ENCODE measurements at places on chromosomes 4 and X. TPM values are rescaled to one million over a fixed set of nuclear protein-coding genes. Genes with fewer than 3 reads are reported as not detected.

Gene STK32B
- 1.0 TPM for total RNA-seq

Gene TRIM75
- not detected for total RNA-seq

Gene TLR10
- not detected for total RNA-seq

Gene MOB1B
- total RNA-seq = 29.5 TPM

Gene ENAM
- total RNA-seq = not detected

Gene SLC16A2
- 17.1 TPM for total RNA-seq

Gene MAGEC3
- total RNA-seq = not detected

Gene DRD5
- total RNA-seq = not detected

Gene KLHL15
- 18.7 TPM for total RNA-seq

Gene LRIT3
- 0.09 TPM for total RNA-seq

Gene GABRA4
- total RNA-seq = not detected

Gene TCEAL6
- not detected for total RNA-seq

Gene LDB2
- total RNA-seq = 25.8 TPM

Gene MEPE
- total RNA-seq = not detected

Gene NALF2
- 11.2 TPM for total RNA-seq

Gene ANK2
- total RNA-seq = 30.5 TPM

Gene NPY1R
- total RNA-seq = 24.0 TPM

Gene CASK
- 51.5 TPM for total RNA-seq

Gene ODAM
- not detected for total RNA-seq

Gene GAGE12E
- total RNA-seq = not detected

Gene C1GALT1C1
- total RNA-seq = 14.8 TPM

Gene CEP44
- 15.3 TPM for total RNA-seq

Gene TMEM31
- total RNA-seq = 0.55 TPM
